ENCODE measurements at places on chromosomes 13 and 19.

DNA sequence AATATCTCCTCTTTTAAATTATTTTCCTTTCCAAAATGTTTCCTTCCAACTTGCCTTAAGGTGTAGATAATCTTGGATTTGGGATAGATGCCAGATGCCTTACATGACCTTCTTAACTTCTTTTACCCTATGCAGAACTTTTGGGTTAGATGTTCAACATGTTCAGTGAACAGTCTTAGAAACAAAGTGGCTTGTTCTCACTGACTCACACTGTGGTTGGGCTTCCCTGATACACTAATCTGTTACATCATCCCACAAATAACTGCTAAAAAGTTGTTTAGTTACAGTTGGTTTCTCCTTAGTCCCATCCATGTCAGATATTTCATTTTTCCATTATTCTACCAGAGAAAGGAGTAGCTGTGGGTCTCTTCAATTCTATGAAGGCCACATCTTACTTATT is 2638.2 kb downstream of the PCDH9 start:
- DNase-seq: no peak

GRCh38 chr19:48859711-48860572 is 8.5 kb downstream of the PLEKHA4 start:
- DNase-seq: no peak

- DNase-seq: no peak
Measured at GRCh38 chr19:44455100-44455499, 6.8 kb upstream of the ZNF229 start.

DNA sequence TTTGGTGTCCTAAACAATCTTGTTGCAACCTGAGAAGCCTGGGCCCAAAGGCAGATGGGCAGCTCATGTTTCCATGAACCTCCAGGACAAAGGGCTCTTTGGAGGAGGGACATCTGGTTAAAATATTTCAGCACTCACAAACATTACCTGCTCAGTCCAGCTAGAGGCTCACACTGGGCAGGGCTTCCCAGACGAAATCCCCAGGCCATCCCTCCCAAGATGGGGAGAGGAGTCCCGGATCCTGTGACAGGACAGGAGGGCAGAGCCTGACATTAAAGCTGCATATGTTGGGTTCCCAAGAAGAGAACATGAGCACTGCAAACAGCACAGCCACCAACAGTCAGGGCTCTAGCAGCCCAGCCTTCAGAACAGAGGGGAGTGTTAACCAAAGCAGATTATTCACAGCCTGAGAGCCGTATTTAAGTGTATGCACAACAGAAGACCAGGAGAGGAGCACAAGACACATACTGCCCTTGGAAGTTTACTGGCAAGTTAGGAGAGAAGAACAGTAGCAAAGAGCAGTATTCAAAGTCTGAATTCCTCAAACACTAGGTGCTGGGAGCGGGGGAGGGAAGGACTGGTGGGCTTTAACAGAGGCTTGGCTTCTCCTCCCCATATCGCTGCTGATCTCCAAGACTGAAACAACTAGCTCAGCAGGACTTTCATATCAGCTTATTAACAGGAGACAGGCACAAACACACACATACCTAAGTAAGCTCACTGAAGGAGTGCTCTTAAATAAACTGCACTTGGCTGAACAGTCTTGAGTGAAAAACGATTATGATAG is 12.3 kb downstream of the ATP7B start:
- DNase-seq: no peak

DNA sequence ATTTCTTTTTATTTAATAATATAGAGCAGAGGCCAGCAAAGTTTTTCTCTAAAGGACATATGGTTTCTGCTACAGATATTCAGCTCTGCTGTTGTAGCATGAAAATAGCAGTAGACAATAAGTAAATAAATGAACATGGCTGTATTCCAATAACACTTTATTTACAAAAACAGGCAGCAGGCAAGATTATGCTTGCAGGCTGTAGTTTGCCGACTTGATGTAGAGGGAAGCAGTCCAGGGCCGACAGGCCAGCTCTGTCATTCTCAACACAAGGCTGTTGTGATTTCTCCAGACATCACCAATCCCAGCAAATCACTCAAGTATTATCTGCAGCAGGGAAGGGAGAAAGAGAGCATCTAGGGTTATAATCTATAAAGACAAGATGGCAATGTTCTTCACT is 1062.5 kb upstream of the PCDH9 start:
- no peak for DNase-seq

DNA sequence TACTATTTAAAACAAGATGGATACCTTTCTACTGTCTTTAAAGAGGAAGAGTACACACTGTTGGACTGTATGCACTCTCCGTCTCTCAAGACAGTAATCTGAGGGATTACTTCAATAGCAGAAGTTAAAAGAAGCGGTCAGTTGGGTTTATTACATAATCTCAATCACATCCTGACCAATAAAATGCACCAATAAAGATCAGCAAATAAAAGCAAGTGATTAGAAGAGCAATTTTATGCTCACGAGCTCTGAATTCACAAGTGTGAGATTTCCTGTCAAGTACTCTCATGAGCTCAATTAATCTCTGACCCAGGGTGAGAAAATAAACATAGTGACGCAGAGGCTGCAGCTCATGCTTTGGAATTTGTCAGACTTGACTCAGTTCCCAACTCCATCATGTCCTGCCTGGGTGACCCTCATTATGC is 12.2 kb downstream of the ABCC4 start:
- DNase-seq: no peak

GRCh38 chr19:8079988-8080387 is 27.4 kb downstream of the CCL25 start:
- no peak for DNase-seq

DNA sequence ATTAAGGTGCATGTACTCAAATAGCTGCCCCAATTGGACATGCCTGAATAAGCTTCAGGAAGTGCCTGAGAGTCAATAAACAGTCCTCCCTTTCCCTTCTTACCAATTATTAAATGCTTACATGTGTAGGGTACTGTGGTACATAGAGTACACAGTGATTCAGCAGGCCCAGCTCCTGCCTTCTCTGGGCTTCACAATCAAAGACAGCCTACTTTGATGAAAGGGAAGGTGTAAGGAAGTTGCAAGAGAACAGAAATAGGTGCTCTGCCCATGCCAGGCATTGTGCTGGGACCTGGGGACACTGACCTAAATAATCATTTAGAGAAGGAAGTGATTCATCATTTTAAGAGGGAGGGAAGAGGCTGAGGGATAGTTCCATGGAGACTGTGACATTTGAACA is 17.2 kb downstream of the FRY start:
- DNase-seq: no peak

DNA sequence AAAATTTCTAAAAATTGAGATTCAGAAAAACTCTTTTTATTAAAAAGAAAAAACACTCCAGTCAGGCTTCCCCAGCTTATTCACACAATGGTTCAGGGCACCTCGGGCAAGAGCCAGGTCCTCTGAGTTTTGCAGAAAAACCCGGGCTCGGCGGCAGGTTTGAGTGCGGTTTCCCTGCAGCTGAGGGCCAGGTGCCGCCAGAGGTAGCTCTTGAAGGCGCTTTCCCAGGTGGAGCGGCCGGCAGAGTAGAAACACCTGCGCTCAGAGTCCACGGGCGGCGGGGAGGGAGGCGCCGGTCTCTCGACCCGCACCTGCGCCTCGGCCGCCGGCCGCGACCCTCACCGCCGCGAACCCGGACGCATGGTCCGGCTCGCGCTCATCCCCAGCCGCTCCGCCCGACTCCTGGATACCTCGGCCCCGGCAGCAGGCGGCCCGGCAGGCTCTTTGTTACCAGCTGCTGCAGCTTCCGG is 444 bp downstream of the PROSER1 start:
- DNase-seq: no peak
